ENCODE measurements at places on chromosomes 12 and 14.

DNA sequence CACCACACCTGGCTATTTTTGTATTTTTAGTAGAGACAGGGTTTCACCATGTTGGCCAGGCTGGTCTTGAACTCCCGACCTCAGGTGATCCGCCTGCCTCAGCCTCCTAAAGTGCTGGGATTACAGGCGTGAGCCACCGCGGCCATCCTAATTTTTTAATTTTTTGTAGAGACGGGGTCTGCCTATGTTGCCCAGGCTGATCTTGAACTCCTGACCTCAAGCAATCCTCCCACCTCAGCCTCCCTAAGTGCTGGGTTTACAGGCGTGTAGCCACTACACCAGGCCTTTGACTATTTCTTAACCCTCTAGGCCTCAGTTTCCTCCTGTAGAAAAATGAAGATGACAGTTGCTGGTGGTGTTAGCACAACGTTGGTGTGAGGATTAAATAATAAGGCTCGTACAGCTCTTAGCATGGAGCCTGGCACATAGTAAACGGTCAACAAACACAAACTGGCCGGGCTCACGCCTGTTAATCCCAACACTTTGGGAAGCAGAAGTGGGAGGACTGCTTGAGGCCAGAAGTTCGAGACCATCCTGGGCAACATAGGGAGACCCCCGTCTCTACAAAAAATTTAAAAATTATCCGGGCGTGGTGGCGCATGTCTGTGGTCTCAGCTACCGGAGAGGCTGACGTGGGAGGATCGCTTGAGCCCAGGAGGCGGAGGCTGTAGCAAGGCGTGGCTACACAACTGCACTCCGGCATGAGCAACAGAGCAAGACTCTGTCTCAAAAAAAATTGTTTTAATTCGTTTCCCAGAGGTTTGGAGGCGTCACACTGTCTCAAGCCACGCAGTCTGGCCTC is 979 bp downstream of the DDX54 start:
- peak overlapping the region; percentile 93 for H3K4me3 ChIP-seq
- DNase-seq, result no peak
- H3K36me3 ChIP-seq, result peaks cover 10% of the 10 kb centered on the region
- H3K27ac ChIP-seq, result peak overlapping the region; percentile 96
- no peaks in the 10 kb centered on the region for H3K27me3 ChIP-seq
- H3K4me1 ChIP-seq, result peaks cover 24% of the 10 kb centered on the region

- H3K27me3 ChIP-seq, result no peaks in the 10 kb centered on the region
- no peak for DNase-seq
- H3K4me3 ChIP-seq, result no peak overlapping the region
- no peak overlapping the region for H3K27ac ChIP-seq
- H3K4me1 ChIP-seq, result no peaks in the 10 kb centered on the region
- H3K36me3 ChIP-seq, result no peaks in the 10 kb centered on the region
Measured at GRCh38 chr14:79369359-79370332, 841.7 kb downstream of the DIO2 start.

GRCh38 chr12:8697476-8698131 is at the start of gene RIMKLB:
Gene RIMKLB (plus strand): TSS chr12:8697991. CDS start chr12:8713867, 15,876 bp downstream.
- H3K4me1 ChIP-seq, result peaks cover 16% of the 10 kb centered on the region
- peaks cover 2% of the 10 kb centered on the region for H3K36me3 ChIP-seq
- peak within 1 kb of the TSS; percentile 99 for H3K4me3 ChIP-seq

DNA sequence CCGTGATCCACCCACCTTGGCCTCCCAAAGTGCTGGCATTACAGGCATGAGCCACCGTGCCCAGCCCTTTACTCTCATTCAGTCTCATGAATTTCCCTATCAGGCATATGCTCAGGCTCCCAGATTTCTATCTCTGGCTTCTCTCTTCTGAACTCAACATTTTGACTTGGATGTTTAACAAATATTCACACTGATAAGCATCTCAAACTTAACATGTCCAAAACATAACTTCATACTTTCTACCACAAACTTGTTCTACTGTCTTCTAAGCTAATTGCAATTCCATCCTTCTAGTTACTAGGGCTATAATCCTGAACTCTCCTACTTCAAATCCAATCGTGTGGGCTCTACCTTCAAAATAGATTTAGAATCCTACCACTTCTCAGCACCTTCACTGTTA is 73.9 kb upstream of the PAWR start:
- no peak for DNase-seq
- no peaks in the 10 kb centered on the region for H3K27me3 ChIP-seq
- H3K36me3 ChIP-seq, result no peaks in the 10 kb centered on the region
- H3K4me1 ChIP-seq, result no peaks in the 10 kb centered on the region
- H3K27ac ChIP-seq, result no peak overlapping the region

DNA sequence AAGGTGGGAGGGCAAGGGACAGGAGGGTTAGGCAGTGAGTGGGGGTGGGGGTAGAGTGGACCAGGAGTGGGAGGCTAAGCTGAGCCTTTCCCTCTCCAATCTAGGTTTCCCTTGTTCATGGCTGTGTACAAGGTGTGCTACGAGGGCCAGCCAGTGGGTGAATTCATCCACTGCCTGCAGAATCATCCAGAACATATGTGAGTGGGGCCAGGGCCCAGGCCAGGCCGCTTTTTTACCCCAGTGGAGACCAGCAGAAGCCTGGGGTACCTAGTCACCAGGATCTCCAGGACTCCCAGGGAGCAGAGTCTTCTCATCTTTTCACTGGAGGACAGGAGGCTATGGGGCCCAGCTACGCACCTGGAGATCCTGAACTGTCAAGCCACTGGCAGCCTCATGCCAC is 2.7 kb upstream of the COX14 start:
- no peaks in the 10 kb centered on the region for H3K27me3 ChIP-seq
- no peak overlapping the region for H3K4me3 ChIP-seq
- DNase-seq, result no peak
- H3K27ac ChIP-seq, result peak overlapping the region; percentile 95
- peaks cover 5% of the 10 kb centered on the region for H3K36me3 ChIP-seq
- H3K4me1 ChIP-seq, result peaks cover 24% of the 10 kb centered on the region

DNA sequence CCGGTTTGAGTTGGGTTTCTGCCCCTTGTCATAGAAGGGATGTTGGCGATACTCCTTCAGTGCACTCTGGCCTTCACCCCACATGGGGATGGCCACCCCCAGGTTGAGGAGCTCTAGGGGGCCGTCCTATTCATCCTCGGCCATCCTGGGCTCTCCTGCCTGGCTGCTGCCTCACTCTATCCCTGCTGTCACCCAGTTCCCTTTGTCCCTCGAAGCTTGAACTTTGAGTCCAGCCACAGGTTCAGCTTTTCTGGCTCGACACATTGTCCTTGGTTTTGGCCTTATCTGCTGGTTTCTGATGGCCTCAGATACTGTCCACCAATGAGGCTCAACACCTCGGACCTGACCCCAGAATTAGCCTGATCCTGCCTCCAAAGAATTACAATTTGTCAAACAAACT is 58.6 kb downstream of the C14orf132 start:
- no peaks in the 10 kb centered on the region for H3K4me1 ChIP-seq
- H3K27me3 ChIP-seq, result peaks cover 3% of the 10 kb centered on the region
- no peak overlapping the region for H3K27ac ChIP-seq
- no peak overlapping the region for H3K4me3 ChIP-seq
- DNase-seq, result no peak
- H3K36me3 ChIP-seq, result no peaks in the 10 kb centered on the region

DNA sequence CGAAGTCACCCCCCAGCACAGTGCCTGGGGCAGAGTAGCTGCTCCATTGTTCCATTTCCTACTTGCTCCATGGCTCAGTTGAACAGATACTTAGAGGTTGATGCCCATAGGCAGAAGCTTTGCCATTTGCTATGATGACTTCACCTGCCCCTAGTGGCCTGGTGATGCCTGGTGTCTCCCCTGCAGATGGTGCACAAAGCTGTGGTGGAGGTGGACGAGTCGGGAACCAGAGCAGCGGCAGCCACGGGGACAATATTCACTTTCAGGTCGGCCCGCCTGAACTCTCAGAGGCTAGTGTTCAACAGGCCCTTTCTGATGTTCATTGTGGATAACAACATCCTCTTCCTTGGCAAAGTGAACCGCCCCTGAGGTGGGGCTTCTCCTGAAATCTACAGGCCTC is 10.6 kb downstream of the SERPINA5 start:
- peaks cover 2% of the 10 kb centered on the region for H3K27me3 ChIP-seq
- no peak overlapping the region for H3K27ac ChIP-seq
- DNase-seq, result no peak
- no peaks in the 10 kb centered on the region for H3K4me1 ChIP-seq

- H3K36me3 ChIP-seq, result peaks cover 16% of the 10 kb centered on the region
- no peak for DNase-seq
- H3K27ac ChIP-seq, result peak overlapping the region; percentile 84
- H3K4me3 ChIP-seq, result no peak overlapping the region
- H3K27me3 ChIP-seq, result no peaks in the 10 kb centered on the region
Measured at GRCh38 chr12:9753073-9753472, 7.6 kb downstream of the CD69 start.

- H3K4me3 ChIP-seq, result no peak overlapping the region
- no peaks in the 10 kb centered on the region for H3K27me3 ChIP-seq
- H3K4me1 ChIP-seq, result no peaks in the 10 kb centered on the region
Measured at GRCh38 chr12:98968896-98969295, 323.8 kb downstream of the APAF1 start.

- peaks cover 43% of the 10 kb centered on the region for H3K36me3 ChIP-seq
- H3K4me1 ChIP-seq, result peaks cover 4% of the 10 kb centered on the region
- H3K27ac ChIP-seq, result no peak overlapping the region
- DNase-seq, result no peak
- no peak overlapping the region for H3K4me3 ChIP-seq
- no peaks in the 10 kb centered on the region for H3K27me3 ChIP-seq
Measured at GRCh38 chr14:71021347-71022011, 114.2 kb downstream of the PCNX1 start.

DNA sequence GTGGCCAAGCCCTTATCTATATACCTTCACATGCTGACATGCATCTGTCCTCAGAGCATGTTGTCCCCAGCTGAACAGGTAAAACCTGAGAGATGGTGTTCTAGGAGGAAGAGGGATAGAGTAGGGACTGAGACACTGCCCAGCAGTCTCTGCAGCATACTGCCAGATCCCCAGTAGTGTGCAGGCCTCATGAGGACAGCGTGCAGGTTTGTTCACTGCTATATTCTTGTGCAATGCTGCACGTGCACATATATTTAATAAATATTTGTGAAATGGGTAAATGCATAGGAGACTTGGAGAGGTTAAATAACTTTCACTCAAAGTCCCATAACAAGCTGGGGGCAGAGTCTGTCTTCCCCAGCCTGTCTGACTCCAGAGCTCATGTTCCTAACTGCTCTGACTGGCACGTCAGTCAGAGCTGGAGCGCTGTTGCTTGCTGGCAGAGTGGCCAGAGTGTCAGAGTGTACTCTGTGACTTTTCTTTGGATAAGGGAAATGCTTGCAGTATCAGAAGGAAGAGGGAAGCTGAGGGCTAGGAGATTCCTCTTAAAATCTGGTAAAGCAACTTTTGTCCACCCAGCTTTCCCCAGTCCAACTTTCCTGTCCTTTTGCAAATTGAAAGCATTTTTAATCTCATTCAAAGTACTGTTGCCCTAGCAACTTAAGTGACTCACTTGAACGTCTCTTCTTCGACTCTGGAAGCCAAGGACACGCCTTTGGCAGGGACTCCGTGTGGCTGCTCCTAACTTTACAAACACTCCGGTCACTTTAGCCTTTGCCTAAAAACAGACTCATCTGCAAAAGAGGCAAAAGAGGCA is 14.9 kb upstream of the POLR3B start:
- no peak overlapping the region for H3K4me3 ChIP-seq
- H3K27me3 ChIP-seq, result no peaks in the 10 kb centered on the region
- peaks cover 44% of the 10 kb centered on the region for H3K36me3 ChIP-seq
- H3K27ac ChIP-seq, result no peak overlapping the region
- DNase-seq, result no peak
- H3K4me1 ChIP-seq, result peaks cover 11% of the 10 kb centered on the region

DNA sequence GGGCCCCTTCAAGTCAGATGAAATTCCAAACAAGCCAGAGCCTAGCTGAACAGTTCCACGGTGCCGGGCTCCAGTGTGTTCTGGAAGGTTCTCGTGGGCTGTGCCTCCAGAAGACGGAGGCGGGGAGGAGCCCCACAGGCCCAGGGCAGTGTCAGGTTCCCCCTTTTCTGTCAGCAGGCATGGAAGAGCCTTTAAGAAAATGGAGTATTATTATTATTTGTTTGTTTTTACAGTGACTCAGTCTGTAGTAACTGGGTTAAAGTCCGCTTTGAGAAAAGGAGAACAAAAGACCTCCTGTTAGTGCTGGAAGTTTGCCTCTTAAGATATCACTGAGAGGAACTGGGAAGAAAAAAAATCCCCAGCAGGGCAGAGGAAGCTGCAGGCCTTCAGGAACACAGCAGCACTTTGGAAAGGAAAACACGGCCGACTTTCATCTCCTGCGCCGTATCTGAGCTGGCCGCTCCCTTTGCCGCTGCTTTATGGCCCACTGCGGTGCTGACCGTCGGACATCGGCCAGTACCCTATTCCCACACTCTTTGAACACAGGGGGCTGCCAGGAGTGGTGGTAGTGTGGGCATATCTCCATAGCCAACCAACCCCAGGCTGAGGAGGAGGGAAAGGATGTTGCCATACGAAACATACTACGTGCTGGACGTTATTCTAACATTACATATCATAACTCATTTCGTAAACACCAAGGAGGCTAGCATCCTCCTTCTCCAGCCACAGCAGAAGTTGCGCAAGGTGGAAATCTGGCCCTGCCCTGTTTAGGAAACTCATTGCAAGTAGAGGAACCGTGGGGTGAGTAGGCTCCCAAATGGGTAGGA is 194.0 kb downstream of the ZFP36L1 start:
- no peak overlapping the region for H3K27ac ChIP-seq
- no peaks in the 10 kb centered on the region for H3K27me3 ChIP-seq
- no peak for DNase-seq
- peaks cover 1% of the 10 kb centered on the region for H3K36me3 ChIP-seq
- no peak overlapping the region for H3K4me3 ChIP-seq
- peaks cover 5% of the 10 kb centered on the region for H3K4me1 ChIP-seq
